ENCODE measurements at places on chromosomes 3 and 15.
A peak's percentile ranks its signal among the peaks of the same experiment; 100 is the strongest.

DNA sequence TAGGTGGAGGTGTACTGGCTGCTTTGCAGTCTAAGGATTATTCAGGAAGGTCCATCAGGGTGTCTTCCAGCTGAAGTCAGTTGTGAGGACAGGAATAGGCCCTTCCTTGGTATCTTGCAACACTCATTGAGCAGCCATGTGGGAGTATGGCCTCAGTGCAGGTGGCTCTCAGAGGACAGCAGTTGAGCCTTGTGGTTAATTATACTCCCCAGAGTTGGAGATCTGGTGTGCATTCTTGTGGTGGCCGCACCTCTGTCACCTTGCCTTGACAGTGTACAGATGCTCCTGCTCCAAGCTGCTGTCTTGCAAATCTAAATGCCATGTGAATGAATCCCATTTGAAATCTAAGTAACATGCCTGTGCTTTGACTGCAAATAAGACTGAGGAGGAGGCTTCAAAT, 339.9 kb upstream of the BCHE start:
- DNase-seq, result no peak

GRCh38 chr15:89446255-89446891, 50.0 kb downstream of the RHCG start:
- DNase-seq, result no peak

DNA sequence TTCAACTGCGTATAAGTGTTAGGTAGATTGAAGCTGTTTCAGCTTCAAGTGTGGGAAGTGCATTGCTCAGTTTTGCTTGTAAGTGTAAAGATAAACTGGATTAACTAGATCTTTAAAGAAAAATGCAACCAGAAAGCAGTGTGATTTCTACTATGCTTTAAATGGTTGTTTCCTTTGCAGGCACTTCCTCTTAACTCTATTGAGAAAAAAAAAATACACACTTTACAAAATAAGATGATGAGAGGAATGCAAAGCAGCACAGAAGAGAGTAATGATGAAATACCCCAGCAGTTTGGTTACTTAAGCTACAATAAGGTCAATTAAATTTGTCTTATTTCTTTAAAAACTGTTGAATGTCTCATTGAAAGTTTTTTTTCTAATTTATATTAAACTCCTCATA, 40.8 kb downstream of the DPH6 start:
- DNase-seq, result no peak

- no peak for DNase-seq
Observed at GRCh38 chr15:75140080-75140879, 61.4 kb upstream of the C15orf39 start.

DNA sequence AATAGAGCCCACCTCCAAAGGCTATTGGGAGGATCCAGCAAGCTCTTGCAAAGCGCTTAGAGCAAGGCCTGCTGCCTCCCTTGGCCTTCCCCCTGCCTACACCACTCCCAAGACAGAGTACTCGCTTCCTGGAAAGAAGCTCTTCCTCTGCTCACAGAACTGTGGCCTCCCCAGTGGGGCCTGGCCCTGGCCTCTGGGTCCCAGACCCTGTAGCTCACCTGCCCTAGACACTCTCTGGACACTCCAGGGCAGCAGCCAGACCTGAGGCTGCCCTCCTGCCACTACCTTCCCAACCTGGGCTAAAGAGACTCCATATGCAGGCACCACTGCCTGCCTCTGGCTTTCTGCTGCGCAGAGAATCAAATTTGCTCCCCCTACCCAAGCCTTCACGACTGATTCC, 49.9 kb downstream of the GRIP2 start:
- DNase-seq, result no peak

DNA sequence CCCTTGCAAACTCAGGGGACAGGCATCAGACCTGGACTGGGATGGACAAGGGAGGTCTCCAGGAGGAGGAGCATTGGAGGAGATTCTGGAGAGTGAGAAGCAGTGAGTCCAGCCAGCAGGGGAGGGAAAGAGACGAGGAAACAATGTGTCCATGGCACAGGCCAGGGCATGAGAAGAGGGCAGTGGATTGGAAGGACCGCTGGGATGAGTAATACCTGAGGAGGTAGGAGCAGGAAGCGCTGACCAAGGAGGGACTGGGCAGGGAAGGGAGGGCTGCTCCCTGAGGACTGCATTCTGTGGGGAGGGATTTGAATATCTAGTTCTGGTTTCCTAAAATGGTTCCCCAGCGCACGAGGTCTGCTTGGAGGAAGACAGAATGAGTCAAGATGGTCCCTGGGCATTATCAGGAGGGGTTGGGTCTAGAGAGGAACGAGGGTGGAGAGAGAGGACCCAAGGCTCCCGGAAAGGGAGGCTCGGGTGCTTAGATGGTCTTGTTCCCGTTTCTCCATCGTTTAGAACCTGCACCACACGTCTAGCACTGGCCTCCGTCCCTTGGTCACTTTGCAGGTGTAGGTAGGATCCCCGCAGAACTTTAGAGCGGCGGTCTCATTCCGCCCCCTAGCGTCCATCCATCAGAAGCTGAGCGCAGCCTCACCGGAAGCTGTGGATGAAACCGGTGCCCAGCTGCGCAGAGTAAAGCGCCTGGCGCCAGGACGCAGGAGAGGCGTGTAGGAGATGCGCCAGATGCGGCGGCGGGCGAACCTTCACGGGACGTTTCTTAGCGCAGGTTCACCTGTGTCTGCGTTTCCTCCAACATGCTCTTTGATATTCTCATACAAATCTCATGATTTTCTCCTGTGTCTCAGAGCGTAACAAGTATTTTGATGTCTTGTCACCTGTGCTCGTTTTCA, 190.7 kb upstream of the NDN start:
- peak; percentile 61 for DNase-seq

GRCh38 chr15:79943820-79944219, 27.2 kb downstream of the BCL2A1 start:
- no peak for DNase-seq
